ENCODE measurements at places on chromosomes 1 and 21.

DNA sequence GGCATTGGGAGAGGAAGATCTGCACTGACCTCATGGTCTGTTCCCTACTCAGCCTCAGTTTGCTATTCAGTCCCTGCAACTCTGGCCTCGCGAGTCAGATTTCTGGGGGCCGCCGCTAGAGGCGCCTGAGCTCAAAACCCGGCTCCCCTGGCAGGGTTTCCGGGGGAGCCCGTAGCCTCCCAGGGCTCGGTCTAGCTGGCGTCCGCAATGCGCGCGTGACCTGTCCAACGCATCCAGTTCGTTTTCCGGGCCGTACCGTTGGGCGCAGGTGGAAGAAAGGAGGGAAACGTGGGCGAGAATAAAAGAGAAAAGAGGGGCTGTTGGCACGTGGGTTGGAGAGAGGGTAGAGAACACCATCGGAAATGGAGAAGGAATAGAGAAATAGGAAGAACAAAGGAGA lies at the start of gene ADAM30:
ADAM30 (minus strand) TSS at position 213 of the 400 bp plus-strand sequence; CDS start at position 34, 179 bp downstream.
- no peak for DNase-seq

GRCh38 chr1:2556277-2556677 lies at the start of gene TNFRSF14:
TNFRSF14 (plus strand) TSS chr1:2556371; CDS start chr1:2556665, 294 bp downstream.
- peak; percentile 55 for DNase-seq

GRCh38 chr21:40646651-40647050 lies 200.3 kb downstream of the DSCAM start:
- DNase-seq: no peak

DNA sequence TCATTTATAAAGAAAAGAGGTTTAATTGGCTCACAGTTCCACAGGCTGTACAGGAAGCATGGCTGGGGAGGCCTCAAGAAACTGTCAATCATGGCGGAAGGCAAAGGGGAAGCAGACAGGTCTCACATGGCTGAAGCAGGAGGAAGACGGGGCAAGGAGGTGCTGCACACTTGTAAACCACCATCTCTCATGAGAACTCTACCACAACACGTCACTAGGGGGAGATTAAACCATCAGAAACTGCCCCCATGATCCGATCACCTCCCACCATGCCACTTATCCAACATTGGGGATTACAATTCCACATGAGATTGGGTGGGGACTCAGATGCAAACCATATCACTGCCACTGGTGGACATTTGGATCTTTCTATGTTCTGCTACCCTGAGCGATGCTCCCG lies 351.4 kb downstream of the NPHP4 start:
- DNase-seq: no peak

DNA sequence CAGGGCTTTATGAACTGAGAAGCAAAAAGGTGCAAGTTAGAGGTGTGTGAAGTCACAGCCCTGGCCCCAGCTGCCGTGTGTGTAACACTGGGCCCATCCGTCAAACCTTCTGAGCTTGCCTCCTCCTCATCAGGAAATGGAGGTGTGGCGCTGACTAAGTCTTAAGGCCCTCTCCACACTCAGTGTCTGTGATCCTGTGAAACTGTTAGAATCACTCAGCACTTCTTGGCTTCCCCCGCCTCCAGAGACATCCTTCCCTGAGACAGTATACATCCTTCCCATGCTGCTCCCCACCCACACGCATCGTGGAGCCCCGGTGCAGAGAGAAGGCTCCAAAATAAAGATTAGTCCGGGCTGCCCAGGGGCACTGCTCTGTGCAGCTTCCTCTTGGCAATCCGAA lies 33.3 kb downstream of the LRP8 start:
- DNase-seq: no peak

- no peak for DNase-seq
Observed at GRCh38 chr1:56520016-56520601, 59.3 kb downstream of the PLPP3 start.

GRCh38 chr1:30151826-30152225 lies 571.6 kb downstream of the MATN1 start:
- DNase-seq: no peak

- peak; percentile 80 for DNase-seq
Observed at GRCh38 chr1:37995751-37996345, 6.0 kb upstream of the SF3A3 start.

GRCh38 chr1:89873288-89873687 lies 52.5 kb downstream of the LRRC8D start:
- no peak for DNase-seq

DNA sequence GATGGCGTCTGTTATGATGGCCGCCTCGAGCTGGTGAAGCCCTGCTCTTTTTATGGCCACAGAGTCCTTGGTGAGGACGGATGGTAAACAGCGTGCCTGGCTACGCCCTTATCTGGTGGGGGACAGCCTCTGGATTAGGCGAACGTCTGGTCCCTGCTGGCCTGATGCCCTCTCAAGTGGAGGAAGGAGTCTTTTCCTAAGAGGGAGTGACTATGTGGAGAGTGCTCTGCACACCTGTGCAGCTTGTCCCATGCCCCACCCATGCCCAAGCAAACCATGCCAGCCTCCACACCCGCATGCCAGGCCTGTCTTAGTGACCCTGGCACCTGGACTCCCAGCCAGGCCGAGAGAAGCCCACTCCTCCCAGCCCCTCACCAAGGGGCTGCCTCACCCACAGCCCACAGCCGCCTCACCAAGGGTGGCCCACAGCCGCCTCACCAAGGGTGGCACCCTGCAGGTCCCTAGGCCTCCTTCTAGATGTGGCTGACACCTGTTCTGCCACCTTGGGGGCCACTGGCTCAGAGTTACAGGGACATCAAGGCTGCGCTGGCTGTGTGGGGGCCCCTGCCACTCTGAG lies 40.2 kb downstream of the WNT9A start:
- DNase-seq: no peak

GRCh38 chr1:156492591-156493080 lies 7.9 kb downstream of the MEF2D start:
- DNase-seq: peak; percentile 51

DNA sequence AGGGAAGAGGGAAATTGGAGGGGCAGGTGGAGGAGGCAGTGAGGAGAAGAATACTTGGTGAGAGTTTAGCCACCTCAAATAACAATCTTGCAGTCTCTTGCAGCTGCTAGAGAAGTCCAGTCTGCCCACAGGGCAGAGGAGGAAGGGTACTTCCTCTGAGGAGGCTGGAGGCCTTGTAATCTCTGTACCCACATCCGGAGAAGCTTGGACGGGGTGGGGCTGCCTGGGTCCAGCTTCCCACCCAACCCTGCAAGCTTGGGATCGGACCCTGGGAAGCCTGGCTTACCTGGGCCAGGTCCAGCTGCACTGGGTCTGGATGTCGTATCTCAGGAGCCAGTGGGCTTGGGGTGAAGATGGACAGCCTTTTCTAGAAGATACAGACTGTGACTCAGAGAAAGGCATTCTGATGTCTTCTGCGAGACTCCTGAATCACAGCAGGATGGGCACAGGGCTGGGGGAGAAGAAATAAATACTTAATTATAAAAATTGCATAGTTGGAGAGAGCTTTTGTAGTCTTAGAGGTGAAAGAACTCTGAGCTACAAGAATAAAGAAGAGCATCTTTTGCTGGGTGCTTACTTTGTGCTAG lies 111.8 kb upstream of the JUN start:
- DNase-seq: no peak

DNA sequence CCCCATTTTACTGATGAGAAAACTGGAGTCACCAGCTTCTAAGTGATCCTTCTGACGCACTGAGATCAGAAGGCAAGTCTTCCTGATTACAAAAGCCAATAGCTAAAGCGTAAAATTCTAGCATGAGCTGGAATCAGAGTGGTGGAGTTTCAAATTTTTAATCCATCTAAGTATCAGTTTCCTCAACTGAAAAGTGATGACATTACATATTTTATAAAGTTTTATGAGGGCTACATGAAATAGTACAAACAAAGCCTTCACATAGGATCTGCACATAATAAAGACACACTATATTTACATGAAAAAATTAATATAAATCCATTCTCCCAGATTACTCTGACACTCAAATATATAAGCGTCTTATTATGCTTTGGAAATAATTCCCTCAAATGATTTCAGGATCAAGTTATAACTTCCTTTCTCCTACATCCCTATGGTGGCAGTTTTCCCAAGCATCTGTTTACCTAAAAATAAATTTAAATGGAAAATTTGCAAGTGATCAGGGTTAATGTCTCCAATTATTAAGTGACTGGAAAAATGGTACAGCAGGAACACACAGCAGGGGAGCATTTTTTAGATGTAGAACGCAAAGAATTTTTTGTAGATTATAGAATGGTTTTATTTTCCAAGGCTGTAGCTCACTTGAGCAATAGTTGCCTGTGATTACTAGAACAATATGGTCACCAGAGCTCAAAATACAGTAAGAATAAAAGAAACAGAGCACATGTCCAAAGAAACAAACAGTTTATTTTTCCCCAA lies 490.4 kb upstream of the C1orf87 start:
- DNase-seq: no peak

DNA sequence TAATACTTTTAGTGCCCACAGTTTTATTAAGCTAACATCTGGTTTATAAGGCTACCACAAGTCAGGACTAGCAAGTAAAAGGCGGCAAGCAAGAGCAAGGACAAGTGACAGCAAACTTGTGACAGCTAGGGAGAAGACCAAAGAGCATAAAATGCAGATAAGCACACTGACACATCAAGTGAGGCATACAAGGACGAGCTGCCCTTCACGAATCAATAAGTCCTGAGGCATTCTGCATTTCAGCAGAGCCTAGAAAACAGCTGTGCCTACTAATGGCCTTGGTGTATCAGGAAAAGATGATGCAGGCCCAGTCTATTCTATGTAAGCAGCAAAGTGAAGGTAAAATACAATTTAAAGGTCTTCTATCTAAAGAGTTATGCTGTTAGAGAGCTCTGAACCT lies 74.8 kb downstream of the KRTAP19-8 start:
- no peak for DNase-seq

DNA sequence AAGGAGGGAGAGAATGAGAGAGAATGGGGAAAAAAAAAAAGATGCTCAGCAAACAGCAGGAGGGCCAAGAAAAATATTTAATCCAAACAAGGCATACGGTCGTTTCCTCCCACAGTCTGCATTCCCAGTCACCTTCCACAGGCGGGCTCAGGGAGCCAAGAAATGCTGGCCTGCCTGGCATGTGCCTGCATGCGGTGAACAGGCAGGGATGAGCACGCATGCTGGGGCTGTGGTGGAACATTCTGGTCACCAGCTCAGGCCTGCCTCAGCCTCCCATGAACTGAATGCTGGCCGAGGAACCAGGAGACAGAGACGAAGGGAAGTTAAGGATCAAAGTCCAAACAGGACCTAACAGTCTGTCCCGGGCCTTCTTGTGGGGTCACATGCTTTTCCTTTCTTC lies 335.3 kb downstream of the ASTN1 start:
- no peak for DNase-seq

GRCh38 chr1:236896716-236897115 lies 101.6 kb downstream of the MTR start:
- no peak for DNase-seq

DNA sequence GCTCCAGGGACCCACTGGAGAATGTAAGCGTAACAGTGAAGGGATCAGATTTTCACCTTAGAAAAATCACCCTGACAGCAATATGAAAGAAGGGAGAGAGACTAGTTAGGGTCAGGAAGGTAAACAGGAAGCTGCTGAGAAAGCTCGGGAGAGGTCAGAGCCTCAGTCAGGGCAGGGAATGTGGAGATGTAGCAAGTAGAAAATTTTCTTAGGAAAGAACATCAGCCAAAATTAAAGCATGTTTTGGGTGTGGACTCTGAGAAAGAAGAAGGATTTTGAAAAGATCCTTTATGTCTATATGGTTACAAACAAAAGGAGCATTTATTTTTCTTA lies 16.7 kb upstream of the ERICH3 start:
- DNase-seq: no peak

GRCh38 chr1:157117527-157118057 lies 18.0 kb upstream of the ETV3L start:
- no peak for DNase-seq

GRCh38 chr1:92485381-92486250 lies 1.1 kb downstream of the GFI1 start:
- DNase-seq: no peak

GRCh38 chr1:22868331-22868730 lies 104.3 kb downstream of the LACTBL1 start:
- DNase-seq: no peak

GRCh38 chr1:30704271-30704670 lies 19.1 kb downstream of the MATN1 start:
- DNase-seq: no peak

Measured in heart right ventricle (tissue), 16 donors.